ENCODE measurements at places on chromosomes 2 and 18. TPM values are rescaled to one million over a fixed set of nuclear protein-coding genes. Genes with fewer than 3 reads are reported as not detected.

DNA sequence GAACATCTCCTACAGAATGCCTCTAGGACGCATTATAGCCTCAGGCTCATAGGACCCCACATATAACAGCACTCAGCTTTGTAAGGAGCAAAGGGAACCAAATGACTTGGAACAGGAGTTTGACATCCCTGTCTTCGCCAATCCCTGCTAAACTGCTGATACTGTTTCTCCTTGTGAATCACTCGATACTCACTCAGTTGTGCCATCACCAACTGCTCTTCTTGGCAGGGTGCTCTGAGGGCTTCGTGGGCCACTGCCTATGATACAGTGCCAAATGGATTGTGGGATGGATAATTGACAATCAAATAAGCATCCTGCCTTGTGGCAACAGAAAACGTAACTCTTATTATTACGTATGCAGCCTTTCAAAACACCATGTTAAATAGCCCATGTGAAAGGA, 396.3 kb downstream of the RIT2 start:
- no peak for DNase-seq

DNA sequence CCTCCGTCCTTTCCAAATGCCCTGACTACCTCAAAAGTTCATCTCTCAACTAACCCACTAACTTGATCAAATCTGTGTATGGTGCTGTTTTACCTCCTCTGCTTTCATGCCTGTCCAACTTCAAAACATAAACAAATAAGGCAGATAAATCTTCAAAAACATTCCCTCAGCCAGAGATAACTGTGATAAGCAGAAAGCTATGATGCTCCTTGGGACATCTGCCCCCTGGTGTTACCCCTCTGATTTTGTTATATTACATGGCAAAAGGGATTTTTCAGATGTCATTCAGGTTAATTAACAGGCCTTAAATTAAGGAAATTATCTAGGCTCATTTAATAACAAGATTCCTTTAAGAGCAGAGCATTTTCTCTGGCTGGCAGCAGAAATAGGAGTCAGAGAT, 810.8 kb upstream of the CHAC2 start:
- no peak for DNase-seq

GRCh38 chr2:29119211-29119610, 4.0 kb downstream of the CLIP4 start:
- DNase-seq, result no peak

GRCh38 chr2:233047667-233048066, 12.5 kb upstream of the INPP5D start:
- peak; percentile 42 for DNase-seq

- DNase-seq, result no peak
Observed at GRCh38 chr18:56929886-56930285, 217.0 kb upstream of the BOD1L2 start.

DNA sequence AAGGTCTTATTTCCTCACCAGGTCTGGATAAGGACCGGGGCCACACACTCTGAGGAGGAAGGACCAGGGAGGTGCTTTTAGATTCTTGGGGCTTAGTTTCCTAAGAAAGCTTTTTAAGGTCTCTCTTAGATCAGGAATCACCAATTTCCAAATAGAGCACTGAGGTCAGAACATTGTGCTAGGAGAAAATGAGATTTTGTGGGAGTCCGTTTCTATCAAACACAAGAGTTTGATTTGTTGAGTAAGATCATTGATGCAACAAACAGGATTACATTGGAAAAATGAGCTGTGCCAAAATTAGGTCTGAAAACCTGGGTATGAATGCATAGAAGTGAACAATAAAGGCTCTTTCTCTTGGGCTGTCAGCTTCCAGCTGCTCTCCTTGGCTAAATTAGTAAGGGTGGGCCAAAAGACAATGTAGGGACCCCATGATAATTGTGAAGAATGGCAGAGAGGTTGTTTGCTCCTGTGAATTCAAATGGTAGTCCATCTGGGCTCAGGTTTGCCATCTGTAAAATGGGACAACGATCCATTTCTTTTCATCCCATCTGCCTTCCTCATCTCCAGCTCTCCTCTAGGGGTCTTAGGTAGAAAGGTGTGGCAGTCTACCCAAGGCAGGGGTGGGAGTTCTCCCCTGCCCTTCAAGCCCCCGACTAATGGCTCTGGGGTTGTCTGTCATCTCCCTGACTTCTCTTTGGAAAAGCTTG, 20.0 kb downstream of the IGFBP2 start:
- no peak for DNase-seq

GRCh38 chr2:74845217-74845751, 11.4 kb downstream of the HK2 start:
- DNase-seq, result peak; percentile 90

DNA sequence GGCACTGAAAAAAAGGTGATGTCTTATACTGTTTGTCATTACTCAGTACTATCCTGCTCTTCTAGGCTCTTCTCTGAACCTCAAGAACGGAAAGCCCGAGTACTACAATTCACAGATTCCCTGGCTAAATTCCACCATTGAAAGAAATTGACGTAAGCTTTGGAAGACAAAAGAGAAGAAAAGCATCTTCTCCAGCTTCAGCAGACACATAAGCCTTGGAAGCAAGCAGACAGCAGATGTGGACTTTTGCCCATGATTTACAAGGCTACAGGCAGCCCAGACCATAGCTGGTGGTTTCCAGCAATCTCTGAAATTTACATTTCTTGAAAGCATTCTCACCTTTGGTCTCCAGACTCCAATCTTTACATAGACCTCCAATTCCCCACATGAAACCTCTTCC, 289.0 kb downstream of the C1D start:
- DNase-seq, result no peak

GRCh38 chr2:218893349-218894150, 12.9 kb downstream of the WNT10A start:
- peak; percentile 31 for DNase-seq

- DNase-seq, result no peak
Observed at GRCh38 chr2:143551971-143552650, 422.9 kb downstream of the ARHGAP15 start.

DNA sequence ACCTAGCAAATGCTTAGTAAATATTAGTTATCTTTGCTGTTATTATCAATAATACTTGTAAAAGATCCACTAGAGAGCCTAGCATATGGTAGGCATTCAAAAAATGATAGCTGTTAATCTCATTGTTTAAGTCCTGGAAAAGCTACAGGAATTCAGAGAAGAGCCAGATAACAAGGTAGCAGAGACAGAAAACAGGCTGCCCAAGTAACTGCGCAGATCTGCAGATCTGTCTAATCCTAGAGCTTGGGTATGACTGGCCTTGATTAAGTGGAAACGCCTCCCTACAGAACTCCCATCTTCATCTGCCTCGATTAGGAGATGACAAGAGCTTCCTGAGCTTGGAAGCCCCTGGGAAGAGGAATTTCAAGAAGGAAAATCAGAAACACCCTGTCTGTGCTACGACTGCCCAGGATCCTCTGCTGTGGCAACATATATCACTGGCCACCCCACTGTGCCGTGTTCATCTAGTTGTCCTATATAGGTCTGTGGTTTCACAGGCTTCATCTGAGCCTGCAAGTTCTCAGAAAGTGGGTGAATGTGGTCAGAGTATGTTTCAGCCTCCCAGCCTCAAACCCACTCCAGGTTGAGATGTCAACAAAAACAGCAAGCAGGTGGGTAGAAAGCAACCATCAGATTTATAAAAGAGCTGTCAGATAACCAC, 151.5 kb upstream of the PKDCC start:
- no peak for DNase-seq

- DNase-seq, result no peak
Observed at GRCh38 chr2:136250131-136250530, 132.2 kb upstream of the CXCR4 start.

DNA sequence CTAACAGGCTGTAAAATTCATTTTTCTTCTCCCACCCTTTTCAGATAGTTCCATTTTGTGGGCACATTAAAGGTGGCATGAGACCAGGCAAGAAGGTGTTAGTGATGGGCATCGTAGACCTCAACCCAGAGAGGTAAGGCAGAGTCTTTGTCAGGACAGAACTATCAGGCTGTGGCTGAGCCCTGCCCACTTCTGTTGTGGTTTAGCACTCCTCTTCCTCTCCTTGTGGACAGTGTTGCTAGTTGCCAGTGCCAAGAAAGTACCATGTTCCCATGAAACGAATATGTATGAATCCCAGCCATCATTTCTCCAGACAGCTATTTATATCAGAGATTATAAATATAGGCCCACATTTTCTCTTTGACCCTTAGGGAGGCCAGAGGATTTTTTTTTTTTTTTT, 1.6 kb downstream of the LGALSL start:
- no peak for DNase-seq

DNA sequence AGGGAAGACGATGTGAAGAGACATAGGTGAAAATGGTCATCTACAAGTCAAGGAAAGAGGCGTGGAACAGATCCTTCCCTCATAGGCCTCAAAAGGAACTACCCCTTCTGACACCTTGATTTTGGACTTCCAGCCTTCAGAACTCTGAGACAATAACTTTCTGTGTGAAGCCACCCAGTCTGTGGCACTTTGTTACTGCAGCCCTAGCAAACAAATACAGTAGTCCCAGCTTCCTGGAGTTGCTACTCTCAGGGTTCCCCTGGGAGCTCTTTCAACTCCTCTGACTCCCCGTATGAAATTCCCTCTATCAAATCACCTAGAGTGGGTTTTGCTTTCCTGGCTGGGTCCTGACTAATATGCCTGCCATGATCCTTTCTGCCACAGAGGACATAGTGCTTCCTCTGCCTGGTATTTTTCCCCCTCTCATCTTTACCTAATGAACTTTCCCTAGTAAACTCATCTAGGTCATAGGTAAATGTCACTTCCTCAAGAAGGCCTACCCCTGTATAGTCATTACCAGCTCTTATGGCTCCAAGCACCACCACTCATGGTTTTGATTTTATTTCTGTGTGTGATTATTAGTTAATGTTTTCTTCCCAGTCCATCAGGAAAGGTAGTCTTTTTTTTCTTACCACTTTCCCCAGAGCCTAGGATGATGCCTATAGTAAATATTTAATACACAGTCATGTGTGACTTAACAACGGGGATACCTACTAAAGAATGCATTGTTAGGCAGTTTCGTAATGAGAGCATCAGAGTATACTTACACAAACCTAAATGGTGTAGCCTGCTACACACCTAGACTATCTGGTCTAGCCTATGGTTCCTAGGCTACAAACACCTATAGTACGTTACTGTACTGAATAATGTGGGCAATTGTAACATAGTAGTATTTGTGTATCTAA, 111.5 kb upstream of the LGALSL start:
- DNase-seq, result no peak

DNA sequence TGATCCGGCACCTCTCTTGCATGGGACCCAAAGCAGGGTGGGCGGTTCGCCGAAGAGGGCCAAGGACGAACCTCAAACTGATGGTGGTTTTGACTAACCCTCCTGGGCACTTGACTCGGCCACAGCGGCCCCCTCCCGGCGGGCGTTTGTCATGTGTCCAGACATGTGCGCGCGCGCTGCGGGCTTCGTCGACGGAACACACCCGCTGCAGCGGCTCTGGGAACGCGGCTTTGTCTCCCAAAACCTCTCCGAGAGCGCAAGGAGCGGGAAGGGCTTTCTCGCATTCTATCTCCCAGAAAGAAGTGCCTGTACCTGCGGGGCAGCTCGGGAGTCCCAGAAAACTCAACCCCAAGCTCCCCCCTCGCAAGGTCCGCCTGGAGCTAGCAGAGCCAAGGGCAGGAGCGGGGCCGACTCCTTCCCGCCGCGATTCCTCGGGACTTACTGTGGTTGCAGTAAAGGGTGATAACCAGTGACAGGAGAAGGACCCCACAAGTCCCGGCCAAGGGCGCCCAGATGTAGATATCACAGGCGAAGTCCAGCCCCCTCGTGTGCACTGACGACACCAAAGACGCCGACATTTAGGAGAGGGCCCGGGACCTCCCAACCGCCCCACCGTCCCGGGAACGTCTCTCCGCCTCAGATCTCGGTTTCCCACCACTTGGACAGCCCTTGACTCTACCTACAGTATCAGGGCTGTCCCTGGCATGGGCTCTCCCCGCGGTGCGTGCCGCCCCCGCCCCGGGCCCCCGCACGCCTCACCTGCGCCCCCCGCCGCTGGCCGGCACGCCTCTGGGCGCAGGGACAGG, 1.6 kb downstream of the CD8A start:
- DNase-seq, result no peak

DNA sequence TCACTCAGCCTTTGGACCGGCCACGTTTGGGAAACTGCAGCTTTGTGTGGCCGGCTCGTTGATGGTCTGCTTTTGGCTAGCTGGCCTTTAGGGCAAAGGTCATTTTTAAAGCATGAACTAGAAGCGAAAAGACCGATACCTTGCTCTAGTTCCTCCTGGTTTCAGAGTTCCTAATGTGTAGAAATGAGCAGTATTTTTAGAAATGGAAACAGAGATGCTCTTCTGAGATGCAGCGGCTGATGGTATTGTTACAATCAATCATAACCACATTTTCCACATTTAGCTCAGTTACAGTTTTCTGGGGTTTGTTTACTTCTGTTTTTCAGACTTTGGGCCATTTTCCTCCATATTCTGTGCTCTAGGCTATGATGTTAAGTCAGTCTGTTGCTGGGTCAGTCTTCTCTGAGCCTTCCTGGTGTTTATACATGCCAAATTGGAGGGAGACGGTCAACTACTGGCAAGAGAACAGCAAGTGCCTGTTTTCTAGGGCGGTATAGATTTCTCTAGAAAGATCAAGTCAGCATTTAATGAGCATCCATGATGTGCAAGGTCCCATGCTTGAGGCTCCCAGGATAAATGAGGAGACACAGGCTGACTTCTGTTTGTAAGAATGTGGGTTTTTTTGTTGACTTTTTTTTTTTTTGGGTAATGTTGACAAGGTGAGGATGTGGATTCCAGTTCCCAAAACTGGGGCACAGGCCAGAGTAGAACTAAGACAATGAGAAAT, 28.0 kb downstream of the RNF144A start:
- DNase-seq, result no peak

GRCh38 chr18:43735570-43735969, 458.3 kb upstream of the SYT4 start:
- no peak for DNase-seq

DNA sequence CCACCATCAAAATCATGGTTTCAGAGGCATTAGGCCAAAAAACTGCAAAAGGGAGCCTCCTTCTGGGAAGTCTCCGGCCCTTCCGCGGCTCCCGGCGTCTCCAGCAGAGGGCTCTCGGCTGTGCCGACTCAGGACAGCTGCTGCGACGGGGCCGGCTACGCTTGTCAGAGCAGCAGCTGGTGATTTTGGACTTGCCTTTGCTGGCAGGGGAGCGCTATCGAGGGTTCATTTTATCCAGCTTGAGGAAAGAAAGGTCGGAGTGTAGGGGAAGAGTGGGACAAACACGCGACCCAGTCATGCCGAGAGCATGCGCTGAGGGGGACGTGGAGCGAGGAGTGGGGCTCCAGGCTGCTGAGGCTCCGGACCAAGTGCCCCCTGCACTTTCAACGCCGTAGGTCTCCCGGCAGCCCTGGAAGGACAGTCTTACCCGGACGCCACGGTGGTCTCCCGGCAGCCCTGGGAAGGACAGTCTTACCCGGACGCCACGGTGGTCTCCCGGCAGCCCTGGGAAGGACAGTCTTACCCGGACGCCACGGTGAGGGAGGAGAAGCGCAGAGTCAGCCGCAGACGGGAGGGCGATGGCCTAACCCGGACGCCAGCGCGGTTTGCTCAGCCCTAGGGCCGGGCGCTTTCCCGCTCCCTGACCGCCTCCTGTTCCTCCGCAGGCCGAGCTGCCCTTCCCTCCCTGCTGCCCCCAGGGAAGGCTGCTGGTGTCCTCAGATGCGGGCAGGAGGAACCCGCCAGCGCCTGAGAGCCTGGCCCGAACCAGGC, 21.7 kb downstream of the DDX18 start:
- peak; percentile 96 for DNase-seq

GRCh38 chr2:96596596-96596995, 41.5 kb downstream of the KANSL3 start:
- DNase-seq, result no peak

The ANKRD62 gene
- total RNA-seq, result 0.05 TPM

The RAB17 gene
- total RNA-seq, result 2.0 TPM

The TRIB2 gene
- total RNA-seq, result 34.5 TPM

The IGFBP2 gene
- 37.9 TPM for total RNA-seq

The SAG gene
- not detected for total RNA-seq

The COA5 gene
- total RNA-seq, result 19.5 TPM

The SPDYA gene
- 0.86 TPM for total RNA-seq

Measured in posterior vena cava (tissue), 2 donors.